ENCODE measurements at places on chromosomes 2 and 18. TPM values are rescaled to one million over a fixed set of nuclear protein-coding genes. Genes with fewer than 3 reads are reported as not detected.
A peak's percentile ranks its signal among the peaks of the same experiment; 100 is the strongest.

Gene STK36
- total RNA-seq, result 15.6 TPM

Gene ARL4C
- 43.0 TPM for total RNA-seq

Gene ATOH8
- 7.2 TPM for total RNA-seq

Gene SP100
- 129 TPM for total RNA-seq

GRCh38 chr18:73975266-73975665, 172.4 kb downstream of the FBXO15 start:
- DNase-seq, result peak; percentile 95

DNA sequence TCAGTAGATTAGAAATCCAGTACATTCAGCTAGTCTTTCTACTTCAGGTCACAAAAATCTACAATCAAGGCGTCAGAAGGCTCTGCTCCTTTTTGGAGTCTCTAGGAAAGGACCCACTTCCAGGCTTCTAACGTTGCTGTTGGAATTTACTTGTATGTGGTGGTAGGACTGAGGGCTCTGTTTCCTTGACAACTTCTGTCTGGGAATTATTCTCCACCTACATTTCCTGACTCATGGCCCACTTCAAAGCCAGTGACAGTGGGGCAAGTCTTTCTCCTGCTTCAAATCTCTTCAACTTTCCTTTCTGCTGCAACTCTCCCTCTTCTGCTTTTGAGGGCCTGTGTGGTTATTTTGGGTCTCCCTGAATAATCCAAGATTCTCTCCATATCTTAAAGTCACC, 10.4 kb upstream of the TMX3 start:
- peak; percentile 33 for DNase-seq

GRCh38 chr2:238716171-238716570, 131.7 kb upstream of the TWIST2 start:
- DNase-seq, result peak; percentile 26

DNA sequence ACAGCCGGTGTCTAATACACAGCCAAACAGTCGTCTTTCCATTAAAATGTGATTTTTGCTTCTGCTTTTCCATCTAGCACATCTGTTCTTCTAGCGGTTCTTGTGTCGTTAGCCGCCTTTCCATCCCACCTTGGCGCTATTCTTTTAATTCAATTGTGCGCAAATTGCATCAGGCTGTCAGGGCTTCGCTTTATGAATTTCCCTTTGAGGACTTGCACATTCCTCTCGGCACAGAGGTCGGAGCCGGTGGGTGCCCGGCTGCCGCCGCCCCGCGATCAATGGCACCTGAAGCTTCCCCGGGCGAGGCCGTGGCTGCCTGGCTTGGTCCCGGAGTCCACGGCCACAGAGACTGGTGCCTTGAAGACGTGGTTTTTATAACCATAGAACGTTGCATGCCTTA, 33.9 kb upstream of the TSPYL6 start:
- no peak for DNase-seq

DNA sequence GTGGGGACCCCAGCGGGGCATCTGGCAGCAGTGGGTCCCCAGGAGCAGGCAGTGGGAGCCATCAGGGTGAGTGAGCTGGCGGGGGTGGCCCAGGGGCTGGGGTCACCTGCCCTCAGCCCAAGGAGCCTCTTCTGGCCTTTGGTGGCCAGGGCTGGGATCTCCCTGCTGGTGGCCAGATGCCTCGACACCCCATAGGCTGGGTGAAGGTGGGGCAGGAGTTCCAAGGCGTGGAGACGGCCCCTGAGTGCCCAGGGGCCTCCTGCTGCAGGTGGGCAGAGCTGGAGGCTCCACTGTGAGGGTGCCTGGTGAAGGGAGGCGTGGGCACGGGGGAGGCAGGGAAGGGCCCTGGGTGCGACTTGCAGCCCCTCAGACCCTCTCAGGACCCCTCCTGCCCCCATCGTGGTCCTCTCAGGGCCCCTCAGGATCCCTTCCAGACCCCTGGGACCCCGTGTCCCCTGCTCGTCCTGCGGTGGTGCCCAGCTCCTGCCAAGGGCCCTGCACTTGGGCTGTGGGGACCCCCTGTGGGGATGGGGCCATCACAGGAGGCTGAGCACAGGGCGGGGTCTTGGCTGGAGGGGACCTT, 5.0 kb upstream of the GPR35 start:
- no peak for DNase-seq

GRCh38 chr18:40222776-40223175, 1732.3 kb upstream of the PIK3C3 start:
- DNase-seq, result no peak

- no peak for DNase-seq
Measured at GRCh38 chr2:136306836-136307235, 188.9 kb upstream of the CXCR4 start.

DNA sequence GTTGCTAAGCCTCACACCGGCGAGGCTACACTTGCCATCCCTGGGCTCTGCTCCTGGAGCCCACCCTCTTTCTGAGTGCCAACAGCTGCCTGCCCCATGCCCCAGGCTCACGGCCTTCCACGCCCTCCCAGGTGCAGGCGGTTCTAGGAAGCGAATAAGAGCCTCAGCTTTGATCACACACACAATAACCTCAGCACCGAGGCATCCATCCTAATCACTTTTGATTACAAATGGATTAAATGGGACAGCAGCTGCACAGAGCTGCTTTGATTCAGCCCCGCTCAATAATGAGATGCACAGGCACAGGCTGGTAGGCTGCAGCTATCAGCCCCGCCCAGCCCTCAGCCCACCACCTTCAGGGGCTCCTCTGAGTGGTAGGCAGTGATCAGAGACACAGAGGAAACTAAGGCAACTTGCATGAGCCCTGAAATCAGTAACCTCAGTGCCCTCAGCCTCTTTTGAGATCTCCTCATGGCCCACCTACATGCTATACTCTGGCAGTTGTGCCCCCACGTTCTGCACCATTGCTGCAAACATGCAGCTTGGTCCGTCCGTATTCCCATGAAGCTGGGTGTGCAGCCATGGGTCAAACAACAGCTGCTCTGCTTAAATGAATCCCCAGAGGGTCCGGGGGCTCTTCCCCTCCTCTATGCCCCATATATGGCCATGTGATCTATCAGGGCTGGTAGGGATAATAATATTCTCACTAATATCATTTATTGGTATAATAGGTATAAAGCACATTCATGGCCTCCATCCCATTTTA, 171.4 kb downstream of the SETBP1 start:
- no peak for DNase-seq

GRCh38 chr2:9346885-9347284, 76.4 kb downstream of the ITGB1BP1 start:
- no peak for DNase-seq

- no peak for DNase-seq
Measured at GRCh38 chr2:188345020-188345419, 53.3 kb downstream of the GULP1 start.

- DNase-seq, result peak; percentile 24
Measured at GRCh38 chr2:197599285-197599965, 76.0 kb downstream of the RFTN2 start.

DNA sequence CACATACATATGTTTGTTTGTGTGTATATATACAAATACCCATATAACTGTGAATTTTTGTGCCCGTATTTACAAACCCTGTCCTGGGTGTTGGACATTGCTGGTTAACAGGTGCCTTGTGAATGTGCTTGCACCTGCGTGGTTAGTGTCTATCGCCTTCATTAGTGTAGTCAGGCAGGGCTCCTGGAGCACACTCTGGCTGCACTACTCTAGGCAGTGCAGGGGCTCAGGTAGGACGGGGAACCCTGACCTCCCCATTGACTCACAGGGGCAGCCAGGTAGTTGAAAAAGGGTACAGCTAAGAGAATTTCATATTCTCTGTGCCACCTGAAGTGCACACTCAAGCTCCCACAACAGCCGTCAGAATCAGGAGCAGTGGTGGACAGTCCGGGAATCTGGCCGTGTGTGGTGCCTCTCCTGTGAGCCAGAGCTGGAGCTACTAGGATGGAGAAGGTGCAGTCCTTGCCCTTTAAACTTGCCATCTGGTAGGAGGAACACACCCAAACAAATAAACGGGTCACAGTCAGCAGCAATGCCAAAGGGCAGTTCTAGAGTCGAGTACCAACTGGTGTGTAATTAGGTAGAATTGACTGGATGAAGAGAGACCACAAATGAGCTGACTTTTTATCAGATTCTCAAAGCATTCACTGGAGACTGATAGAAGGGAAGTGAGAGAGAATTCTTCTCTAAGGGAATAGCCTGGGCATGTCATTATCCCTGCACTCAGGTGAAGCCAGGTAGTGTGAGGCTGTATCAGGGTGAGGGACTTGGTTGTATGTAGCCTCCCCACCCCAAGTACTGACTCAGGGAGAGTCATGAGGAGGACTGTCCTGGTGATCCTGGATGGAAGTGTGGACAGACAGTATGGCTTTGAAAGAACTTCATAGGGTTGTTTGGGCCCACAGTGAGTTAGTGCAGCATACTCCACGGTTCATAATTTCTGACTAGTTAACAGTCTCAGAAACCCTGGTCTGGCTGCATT, 44.1 kb downstream of the FARP2 start:
- no peak for DNase-seq

DNA sequence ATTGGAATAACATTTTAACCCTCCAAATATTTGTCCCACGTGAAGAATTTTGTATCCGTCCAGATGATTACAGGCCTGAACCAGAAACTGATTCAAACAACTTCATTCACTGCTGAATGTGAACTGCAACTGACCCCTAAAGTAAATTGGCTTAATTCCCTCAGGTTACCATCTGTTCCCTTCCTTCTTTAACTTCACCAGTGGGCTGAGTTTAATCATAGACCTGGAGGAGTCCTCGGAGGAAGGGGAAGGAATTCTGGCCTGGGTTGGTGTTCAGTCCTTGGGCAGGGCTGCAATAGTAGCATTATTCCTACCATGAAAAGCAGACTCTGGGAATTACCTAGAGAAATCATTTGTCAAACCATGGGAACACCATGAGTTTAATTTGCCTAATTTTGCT, 207.4 kb downstream of the TMEM247 start:
- no peak for DNase-seq

DNA sequence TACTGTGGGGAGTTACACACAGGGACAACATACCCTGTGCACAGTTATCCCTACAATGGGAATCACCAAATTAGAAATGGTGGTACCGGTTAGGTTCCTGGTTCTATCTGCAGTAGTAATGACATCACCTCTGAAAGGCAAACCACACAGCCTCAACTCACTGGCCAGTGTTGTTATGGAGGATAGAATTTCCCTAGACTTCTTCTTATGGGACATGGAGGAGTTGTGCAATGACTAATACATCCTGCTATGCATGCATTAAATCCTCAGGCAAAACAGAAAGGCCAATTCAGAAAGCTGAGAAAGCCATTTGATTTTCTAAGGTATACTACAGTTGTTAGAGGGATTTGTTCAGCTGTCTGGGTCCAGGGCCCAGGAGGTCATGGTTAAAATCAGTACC, 439.3 kb downstream of the TMX3 start:
- DNase-seq, result peak; percentile 78

GRCh38 chr18:37405229-37405628, 160.4 kb downstream of the CELF4 start:
- no peak for DNase-seq

- DNase-seq, result no peak
Measured at GRCh38 chr2:43414033-43414432, 181.8 kb downstream of the THADA start.

GRCh38 chr2:45781464-45781811, 130.0 kb downstream of the PRKCE start:
- no peak for DNase-seq

GRCh38 chr2:24907116-24907515, 12.9 kb downstream of the ADCY3 start:
- DNase-seq, result peak; percentile 73

- no peak for DNase-seq
Measured at GRCh38 chr18:49934457-49934856, 121.1 kb upstream of the ACAA2 start.

GRCh38 chr2:38692636-38693318, 26.9 kb downstream of the GALM start:
- DNase-seq, result no peak

DNA sequence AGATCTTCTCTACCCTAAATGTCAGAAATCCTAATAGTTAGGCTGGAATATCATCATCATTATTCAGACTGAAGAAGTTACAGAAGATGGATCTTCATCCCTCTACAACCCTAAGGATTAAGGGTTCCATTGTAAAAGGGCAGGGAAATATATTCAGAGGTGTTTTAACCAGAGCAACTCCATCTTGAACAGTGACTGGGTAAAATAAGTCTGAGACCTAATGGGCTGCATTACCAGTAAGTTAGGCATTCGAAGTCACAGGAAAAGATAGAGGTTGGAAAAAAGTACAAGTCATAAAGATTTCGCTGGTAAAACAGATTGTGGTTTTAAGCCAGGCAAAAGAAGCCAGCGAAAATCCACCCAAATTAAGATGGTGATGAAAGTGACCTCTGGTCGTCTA, 968.7 kb downstream of the CNTNAP5 start:
- no peak for DNase-seq

DNA sequence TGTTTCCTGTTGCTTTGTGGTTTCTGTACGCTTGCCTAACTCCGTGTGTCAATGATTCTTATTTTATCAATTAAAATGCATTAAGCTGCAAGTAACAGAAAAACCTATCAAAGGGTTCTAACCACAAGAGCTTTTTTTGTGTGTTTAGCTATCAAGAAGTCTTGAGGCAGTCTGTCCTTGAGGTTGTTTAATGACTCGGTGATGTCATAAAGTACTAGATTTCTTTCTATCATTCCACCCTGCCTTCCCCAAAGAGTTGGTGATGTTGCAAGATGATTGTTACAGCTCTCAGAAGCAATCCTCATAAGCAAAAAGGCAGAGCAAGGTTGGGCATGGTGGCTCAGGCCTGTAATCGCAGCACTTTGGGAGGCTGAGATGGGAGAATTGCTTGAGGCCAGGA, 51.9 kb upstream of the SPTBN1 start:
- peak; percentile 30 for DNase-seq

DNA sequence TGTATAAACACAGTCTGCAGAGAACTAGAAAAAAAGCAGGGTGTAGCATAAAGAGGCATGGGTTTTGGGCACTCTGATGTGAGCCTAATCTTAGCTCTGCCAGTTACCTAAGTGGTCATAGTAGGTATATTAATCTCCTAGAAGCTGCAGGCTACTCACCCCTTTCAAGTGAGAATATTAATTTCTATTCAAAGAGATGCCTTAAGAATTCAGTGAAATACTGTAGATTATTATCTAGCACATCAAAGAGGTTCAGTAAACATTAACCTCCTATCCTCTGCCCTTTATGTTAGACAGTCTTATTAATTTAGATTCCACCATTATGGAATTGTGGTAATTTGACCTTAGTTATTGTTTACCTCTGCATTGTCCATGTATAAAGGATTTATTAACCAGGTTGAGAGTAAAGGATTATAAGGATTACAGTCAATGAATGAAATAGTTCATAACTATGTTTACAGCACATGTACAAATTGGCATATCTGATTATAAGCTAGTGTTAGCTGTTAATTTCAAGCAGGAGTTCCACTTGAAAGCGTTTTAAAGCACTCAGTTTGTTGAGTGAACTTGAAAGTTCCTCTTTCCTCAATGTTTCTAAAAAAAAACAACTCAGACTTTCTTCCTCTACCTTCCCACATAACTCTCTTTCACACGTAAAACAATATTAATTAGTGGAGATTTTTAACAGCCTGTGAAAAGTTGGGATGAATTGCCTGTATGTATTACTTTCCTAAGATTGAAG, 150.6 kb upstream of the EPC2 start:
- no peak for DNase-seq

- DNase-seq, result no peak
Measured at GRCh38 chr18:58398648-58399398, 230.1 kb downstream of the ALPK2 start.
